Stimulated activated CD4-positive, alpha-beta T cell treated with anti-CD3 and anti-CD28 coated beads, Interleukin-1b, Interleukin-23, amount 100 ng/mL, for 1 hour (primary cell): ENCODE measurements at places on chromosomes 7 and 10.
A peak's percentile ranks its signal among the peaks of the same experiment; 100 is the strongest.

- DNase-seq: no peak
Observed at GRCh38 chr7:29019387-29019786, 61.3 kb upstream of the TRIL start.

- DNase-seq: peak; percentile 25
Observed at GRCh38 chr7:116236020-116236630, 25.8 kb downstream of the TES start.

DNA sequence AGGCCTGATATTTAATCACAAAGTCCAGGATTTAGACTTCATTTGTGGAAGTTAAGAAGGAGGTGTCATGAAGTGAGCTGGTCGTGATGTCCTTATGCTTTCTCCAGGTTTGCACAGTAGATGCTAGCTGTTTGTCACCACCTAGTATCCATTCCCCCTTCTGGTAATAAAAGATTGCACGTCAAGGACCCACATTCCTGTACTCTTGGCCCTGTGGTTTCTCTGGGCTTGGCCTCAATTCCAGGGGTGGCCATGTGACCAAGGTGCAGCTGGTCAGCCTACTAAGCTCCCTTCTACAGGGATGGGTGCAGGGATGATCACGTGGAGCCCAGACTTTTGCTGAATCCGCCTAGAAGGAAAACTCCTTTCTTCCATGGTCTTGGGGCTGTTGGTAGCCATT is 16.5 kb downstream of the NPS start:
- no peak for DNase-seq

DNA sequence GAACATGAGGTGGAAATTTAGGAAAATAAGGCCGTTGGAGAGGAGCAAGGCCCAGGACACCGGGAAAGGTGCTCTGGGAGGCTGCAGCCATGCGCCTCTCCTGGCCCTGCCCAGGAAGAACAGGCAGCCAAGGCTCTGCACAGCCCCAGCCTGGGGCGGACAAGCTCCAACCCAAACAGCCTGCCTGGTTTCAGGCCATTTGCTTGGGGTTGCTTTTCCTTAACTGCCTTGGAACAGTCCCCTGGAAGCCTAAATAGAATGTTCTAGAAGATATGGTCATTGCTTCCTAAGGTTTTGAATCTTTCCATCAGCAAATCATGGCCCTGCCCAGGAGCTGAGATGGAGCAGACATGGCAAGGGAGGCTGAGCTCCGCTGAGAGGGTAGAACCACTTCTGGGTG is 11.0 kb downstream of the VSTM4 start:
- DNase-seq: no peak

- DNase-seq: no peak
Observed at GRCh38 chr7:129089521-129090212, 34.8 kb upstream of the TNPO3 start.

DNA sequence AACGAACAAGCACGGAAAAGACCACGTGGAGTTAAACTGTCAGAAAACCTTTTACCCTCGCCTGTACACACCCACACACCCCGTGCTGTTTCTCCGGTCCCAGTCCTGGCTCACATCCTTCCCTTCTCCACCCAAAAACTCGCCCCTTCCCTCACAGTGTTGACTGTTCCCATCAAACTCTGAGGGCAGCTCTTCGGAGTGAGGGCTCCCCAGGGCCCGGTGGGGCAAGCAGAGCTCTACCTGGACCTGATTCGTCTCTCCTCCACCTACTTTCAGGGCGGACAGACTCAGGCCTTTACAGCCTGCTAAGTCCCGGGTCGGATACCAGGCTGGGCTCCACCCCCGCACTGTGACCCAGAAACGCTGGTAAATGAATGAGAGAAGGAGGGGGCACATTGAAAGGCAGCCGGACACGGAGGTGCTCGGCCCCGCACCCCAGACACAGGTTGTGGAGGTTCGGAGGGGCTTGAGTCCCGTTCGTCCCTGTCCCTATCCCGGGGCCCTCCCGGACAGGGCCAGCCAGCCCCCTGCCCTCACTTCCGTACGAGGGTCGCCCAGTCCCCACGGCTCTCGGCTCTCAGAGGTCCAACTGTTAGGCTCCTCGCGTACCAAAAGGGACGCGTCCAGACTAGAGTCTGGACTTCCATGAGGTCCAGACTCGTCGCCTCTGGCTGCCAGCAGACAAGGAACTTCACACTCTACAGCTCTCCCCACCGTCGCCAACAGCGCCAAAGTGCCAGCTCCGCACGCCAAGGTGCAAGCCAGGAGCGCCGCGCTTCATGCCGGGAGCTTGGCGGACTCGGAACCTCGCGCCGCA is 31.7 kb upstream of the ASL start:
- no peak for DNase-seq

DNA sequence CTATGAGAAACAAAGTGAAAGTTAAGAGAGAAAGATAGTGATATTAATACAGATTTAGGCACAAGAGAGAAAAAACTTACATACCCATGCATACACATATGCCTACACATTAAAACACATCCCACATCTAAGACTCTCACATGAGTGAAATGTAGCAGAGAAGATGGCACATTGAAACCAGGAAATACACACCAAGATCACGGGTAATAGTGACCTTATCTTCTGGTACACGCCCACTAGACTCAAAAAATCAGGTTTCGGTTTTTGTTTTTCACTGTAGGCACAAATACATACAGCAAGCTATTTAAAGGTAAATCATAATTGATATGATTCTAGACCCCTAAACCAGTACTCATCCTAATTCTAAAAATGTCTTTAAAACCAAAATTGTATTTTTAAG is 225.2 kb upstream of the TAC1 start:
- DNase-seq: no peak

DNA sequence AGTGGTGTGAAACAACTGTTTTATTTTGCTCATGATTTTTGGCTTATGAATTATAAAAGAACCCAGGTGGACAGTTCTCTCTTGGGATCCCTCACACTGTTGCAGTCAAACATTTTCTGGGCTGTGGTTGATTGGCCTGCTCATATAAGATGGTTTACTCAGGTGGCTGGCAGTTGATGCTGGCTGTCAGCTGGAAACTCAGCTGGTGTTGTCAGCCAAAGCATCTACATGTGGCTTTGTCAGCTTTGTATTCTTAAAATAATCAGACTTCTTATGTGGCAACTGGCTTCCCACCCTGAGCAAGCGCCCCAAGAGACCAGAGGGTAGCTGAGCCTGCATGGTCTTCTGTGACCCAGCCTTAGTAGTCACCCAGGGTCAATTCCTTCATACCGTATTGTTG is 534.7 kb downstream of the NRG3 start:
- no peak for DNase-seq

DNA sequence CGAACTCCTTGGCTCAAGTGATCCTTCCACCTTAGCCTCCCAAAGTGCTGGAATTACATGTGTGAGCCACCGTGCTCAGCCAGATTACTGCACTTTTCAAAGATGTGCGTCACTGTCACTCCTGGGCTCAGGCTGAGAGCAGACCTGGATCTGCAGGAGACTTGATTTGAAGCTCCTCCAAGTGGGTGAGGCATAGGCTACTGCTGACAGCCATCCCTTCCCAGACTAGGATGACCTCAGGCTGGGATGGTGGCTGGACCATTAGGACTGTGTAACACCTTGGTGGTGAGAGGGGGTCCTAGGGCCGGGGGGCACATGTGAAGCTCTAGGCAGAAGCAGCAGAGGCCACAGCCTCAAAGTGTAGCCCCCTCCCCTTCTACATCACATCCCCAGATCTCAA is 8.2 kb upstream of the SRRM3 start:
- DNase-seq: no peak

DNA sequence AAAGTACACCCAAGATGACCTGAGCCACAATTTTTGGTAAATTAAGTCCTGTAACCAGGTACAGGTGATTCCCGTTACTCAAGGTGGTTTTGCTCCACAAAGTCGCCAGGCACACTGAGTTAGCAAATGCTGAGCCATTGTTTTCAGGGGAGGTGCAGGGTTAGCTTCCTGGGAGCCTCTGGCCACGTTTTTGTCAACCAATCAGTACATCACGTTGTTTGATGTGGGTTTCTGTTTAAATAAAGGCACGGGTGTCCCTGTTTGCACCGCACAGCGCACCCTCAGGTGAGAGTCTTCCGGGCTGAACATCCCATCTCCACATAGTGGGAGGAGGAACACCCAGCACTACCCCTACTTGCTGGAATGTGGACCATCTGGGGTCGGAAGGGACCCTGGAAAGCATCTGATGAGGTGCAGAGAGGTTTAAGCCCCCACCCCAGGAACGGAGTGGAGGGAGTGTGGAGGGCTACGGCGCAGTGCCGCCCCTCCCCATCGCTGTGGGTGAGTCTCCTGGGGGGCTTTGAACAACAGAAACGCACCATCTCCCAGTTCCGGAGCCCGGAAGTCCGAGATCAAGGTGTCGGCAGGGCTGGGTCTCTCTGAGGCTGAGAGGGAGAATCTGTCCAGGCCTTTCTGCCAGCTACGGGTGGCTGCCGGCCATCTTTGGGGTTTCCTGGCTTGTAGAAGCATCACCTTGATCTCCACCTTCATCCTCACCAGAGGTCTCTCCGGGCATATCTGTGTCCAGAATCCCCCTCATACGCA is 42.5 kb downstream of the PRKAG2 start:
- DNase-seq: no peak

GRCh38 chr10:33773253-33773573 is 438.7 kb upstream of the NRP1 start:
- DNase-seq: no peak

DNA sequence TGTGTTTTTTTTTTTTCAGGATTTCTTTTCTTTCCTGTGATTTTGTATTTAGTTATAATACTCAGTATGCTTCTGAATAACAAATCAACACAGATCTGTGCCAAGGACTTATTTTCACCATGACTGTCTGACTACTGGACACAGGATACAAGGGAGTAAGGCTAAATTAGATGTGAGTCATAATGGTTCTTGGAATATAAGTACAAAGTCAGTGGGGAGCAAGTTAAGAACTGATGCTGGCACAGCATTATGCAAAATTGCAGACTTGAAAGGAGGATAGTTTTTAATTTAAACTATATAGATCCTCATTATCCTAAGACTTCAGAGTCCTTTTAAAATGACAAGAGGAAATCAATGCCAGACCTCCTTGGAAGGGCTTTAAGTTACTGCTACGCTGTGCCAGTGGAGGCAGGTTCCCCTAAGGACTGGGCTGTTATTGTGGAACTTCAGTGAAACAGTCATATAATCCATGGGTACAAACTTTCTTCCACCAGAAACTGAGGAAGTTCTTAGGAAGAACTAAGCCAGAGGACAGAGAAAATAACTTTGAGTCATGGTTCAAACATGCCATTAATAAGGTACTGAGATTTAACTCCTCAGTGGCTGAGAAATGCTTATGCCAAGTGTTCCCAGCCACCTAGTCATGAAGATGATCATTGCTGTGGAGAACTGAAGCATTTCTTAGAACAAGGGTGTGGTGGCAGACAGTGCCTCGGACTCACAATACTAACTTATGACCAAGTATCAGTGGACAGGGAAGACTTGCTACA is 531.2 kb downstream of the HTR7 start:
- no peak for DNase-seq

DNA sequence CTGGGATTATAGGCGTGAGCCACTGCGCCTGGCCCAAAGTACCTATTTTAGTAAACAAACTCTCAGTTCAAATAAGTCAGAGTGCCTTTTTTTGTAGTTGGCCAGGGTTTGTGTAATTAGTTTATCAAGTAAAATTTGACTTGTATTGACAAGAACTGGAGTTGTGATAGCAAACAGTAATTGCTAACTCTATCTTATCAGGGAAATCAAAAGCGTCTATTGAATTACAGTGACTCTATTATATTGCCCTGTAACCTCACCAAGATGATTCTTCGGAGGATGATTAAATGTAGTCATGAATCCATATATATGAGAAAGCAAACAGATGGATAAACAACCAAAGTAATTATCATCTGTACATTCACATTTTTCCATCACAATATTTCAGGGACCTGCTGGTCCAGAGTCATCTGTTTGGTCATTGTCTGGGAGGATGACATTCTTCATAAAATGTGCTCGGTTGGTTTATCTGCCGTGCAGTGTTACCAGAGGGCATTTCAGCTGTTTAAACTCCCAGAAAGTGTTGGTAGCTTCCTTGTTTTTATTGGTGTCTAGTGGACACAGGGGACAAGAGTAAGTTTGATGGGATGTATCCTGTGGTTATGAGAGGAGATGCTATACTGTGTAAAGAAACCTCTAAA is 35.6 kb downstream of the DOCK1 start:
- no peak for DNase-seq

DNA sequence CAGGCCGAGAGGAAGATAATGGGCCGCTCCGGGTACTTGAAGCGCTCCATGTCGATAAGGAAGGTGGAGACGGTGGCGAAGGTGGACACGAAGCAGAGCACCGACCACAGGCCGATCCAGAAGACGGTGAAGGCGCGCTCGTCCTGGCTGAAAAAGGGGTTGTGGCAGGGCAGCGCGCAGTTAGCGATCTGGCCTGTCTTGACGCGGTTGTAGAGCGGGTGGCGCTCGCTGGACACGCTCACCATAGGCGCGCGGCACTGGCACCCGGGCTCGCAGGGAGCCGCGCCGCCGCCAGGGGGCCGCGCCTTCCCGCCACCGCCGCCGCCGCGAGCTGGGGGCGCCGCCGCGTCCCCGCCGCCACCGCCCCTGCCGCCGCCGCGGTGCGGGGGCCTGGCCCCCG is 1.6 kb downstream of the FZD8 start:
- no peak for DNase-seq
